Vagina (tissue), 2 donors: ENCODE measurements at places on chromosomes 7 and 10.

- DNase-seq = no peak
Observed at GRCh38 chr7:101594790-101595189, 34.3 kb downstream of the MYL10 start.

GRCh38 chr10:118587881-118588651 is 7.4 kb downstream of the PRLHR start:
- DNase-seq = no peak

- DNase-seq = no peak
Observed at GRCh38 chr7:155576900-155577508, 30.6 kb upstream of the CNPY1 start.

GRCh38 chr10:125538947-125539731 is 143.8 kb downstream of the TEX36 start:
- DNase-seq = no peak

DNA sequence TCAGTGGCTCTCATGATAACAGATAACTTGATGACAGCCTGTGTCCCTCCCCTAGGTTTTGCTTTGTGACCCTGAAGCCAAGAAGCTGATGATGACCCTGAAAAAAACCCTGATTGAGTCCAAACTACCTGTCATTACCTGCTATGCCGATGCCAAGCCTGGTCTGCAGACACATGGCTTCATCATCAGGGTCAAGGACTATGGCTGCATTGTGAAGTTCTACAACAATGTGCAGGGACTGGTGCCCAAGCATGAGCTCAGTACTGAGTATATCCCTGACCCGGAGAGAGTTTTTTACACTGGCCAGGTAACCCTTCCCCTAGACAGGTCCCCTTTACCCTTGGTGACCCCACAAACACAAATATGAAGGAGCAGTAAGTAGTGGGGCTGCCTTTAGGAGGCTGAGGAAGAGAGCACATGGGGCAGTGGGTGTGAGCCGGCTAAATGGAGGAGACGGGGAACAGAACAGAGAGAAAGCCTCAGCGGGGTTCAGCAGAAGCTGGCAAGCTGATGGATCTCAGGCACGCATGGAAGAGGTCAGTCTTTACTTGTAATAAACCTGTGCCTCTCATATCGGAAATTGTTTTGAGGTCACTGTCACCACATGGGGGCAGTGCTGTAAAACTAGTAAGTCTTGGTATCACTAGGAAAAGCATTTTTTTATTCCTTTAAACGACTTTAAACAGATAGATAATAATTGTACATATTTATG is 20.2 kb downstream of the PDCD11 start:
- DNase-seq = no peak

DNA sequence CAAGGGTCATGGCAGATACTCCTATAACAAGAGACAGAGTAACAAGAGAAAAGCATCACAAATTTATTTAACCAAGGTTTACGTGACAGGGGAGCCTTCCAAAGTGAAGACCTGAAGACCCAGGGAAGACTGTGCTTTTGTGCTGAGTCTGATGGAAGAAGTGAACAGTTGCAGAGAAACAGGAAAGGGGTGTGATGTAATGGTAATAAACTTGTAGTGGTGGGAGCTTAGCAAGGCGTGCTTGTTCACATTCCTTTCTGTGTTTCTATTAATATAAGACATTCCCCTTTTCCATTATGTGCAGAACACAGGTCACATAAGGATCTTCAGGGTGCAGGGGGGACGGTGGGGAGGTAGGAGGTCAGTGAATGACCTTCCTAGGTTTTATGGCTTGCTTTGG is 25.5 kb upstream of the C10orf67 start:
- no peak for DNase-seq

DNA sequence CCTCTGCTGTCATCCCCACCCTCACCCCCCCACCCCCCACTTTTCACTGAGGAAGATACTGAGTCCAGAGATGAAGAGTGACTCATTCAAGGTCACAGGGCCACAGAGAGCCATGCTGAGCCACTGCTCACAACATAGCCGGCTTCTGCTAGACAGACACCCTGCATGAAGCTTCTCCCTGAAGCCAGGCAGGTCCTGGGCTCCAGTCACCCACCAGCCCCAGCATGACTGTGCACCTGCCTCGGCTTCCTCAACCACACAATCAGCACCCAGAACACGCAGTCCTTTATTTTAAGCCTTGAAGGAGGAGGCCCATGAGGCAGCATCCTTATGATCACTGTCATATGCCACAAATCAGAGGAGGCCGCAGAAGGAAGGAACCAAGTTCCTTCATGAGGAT is 19.2 kb upstream of the PRKAG2 start:
- no peak for DNase-seq

- no peak for DNase-seq
Observed at GRCh38 chr10:22340329-22341189, 4.7 kb upstream of the SPAG6 start.

GRCh38 chr7:134850066-134850465 is 70.6 kb downstream of the CALD1 start:
- no peak for DNase-seq

DNA sequence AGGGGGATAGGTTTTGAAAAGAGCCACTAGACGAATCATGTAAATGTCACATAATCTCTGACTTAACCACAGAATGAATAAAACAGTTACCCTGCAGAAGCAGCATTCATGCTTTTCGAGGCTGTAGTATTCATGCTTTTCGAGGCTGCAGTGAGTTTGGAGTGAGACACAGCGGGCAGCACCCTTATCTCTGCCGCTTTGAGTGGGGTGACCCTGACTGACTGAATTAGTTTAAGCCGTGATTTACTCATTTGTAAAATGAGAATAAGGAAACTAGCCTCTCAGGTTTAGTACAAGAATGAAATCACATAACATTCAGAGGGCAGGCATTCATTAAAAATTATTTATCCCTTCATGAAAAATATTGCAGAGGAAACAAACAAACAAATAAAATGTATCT is 92.8 kb upstream of the KMT2C start:
- DNase-seq = no peak

- no peak for DNase-seq
Observed at GRCh38 chr10:30573721-30574431, 55.7 kb downstream of the LYZL2 start.

- no peak for DNase-seq
Observed at GRCh38 chr7:39035156-39035555, 57.4 kb downstream of the POU6F2 start.

GRCh38 chr7:3806516-3806915 is 505.5 kb downstream of the SDK1 start:
- no peak for DNase-seq

DNA sequence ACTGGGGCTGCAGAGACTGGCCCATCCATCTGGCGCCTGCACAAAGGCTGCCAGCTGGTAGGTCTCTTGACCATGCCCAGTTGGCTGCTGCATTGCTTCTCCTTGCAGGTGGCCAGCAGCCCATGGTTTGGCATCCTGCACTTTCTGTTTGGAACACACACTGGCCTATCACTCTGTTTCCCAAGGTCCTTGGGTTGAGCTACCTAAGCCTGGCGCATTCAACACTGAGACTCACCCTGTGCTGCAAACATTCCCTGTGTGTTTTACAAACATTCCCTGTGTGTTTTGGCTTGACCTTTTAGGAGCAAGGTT is 55.5 kb downstream of the TACR2 start:
- no peak for DNase-seq

GRCh38 chr7:69173341-69173740 is 424.9 kb upstream of the AUTS2 start:
- no peak for DNase-seq

GRCh38 chr10:30873411-30873810 is 158.3 kb downstream of the ZNF438 start:
- DNase-seq = no peak

DNA sequence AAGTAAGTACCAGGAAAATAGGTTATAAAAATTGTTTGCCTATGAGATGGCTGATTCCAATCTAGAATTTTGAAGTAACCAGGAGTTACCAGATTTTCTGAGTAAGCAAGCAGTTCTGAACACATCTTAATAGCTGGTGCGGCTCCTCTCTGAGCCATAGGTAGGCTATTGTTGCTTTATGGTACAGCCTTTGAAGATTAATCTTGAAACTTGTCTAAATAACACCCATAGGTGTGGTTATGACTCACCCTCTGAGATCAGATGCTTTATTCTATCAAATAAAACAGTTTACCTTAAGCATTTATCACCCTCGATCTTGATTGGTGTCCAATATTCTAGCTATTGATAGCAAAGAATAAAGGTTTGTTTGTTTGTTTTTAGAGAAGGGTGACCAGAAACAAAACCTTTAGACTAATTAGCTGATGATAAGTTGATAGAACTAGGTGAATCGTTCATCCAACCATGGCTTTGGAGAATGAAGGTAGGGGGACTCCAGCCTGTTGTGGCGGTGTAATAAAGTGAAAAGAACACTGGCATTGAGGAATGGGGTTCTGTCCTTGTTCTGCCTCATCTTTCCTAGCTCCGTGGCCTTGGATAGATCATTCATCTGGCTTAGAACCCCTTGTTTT is 72.2 kb downstream of the VTI1A start:
- no peak for DNase-seq

DNA sequence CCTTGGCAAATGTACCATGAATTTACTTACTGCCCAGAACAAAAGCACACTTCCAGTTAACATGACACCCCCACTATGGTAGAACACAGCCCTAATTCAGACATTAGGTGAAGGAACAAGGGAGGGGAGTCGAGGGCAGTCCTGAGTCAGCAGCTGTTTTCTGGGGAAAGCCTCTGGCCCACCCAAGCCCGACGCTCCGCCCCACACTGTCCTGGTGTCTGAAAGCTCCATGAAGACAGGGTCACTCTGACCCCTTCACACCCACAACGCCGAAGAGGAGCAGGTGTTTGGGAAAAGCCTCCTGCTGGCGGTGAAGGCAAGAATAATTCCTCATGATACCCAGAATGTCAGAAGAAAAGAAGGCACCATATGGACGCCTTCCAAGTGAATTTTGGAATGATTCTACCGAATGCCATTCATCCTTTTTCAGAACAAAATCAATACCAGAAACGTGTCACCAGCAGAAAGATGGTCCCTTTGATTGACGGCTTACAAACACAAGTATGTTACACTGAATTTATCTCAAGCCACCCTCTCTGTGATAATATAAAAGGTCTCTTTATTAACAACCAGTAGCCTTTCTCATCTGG is 172.1 kb downstream of the DIP2C start:
- no peak for DNase-seq

GRCh38 chr7:35375516-35375915 is 121.6 kb upstream of the TBX20 start:
- no peak for DNase-seq

- no peak for DNase-seq
Observed at GRCh38 chr10:31770307-31770902, 158.2 kb downstream of the ARHGAP12 start.

- no peak for DNase-seq
Observed at GRCh38 chr10:79209340-79209739, 137.9 kb upstream of the PPIF start.

GRCh38 chr10:95328013-95328412 is 37.2 kb upstream of the PDLIM1 start:
- DNase-seq = no peak

- no peak for DNase-seq
Observed at GRCh38 chr10:133346413-133346812, 760 bp upstream of the PRAP1 start.

- DNase-seq = no peak
Observed at GRCh38 chr7:151008143-151008510, 16.2 kb downstream of the ATG9B start.

DNA sequence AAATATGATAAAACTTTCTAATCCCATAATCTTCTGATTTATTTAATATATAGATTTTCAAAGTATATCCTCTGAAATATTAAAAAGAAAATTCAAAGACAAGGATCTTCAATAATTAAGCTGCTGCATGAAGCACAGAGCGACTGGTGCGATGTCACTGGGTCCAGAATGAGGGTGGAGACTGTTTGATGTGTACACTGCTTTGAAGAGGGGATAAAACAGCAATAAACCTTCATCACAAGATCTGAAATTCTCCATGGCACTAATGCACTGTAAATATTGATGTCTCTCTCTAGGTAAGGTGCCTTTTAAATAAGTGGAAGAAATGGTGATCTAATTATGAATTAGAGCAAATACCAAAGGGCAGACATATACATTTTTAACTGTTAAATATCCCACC is 337.8 kb downstream of the PARD3 start:
- DNase-seq = no peak

DNA sequence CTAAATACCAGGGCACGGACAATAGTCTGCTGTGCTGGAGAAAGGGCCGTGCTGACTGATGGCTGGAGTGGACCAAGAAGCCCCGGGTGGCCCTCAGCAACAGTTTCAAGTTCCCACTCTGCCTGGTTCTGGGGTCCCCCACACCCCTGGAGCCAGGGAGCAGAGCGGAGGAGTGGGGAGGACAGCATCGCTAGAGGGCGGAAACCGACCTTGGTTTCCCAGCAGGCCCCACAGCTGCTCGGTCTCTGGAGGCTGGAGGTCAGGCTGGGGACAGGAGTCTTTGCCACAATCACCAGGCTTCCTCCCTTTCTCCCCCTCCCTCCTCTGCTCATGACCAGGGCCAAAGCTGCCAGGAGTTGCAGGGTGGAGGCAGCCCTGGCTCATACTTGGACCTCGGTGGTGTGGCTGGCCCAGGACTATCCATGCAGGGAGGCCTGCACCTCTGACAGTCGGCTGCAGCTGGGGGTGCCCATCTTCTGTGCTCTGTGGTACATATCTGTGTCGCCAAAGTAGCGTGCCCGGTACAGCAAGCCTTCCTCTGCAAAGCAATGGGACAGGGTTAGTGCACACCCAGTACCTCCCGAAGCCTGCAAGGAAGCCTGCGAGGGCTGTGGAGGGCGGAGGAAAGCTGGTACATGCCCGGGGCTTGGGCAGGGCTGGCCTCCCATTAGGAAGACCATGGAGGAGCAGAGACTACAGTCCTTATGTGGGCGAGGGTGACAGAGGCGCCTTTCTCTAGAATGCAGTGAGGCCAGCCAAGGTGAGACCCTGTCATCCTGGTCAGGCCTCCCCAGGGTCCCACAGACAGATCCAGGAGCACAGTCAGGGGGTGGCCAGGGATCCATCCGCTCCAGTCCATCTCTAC is 19.1 kb downstream of the DNAJB12 start:
- DNase-seq = no peak

DNA sequence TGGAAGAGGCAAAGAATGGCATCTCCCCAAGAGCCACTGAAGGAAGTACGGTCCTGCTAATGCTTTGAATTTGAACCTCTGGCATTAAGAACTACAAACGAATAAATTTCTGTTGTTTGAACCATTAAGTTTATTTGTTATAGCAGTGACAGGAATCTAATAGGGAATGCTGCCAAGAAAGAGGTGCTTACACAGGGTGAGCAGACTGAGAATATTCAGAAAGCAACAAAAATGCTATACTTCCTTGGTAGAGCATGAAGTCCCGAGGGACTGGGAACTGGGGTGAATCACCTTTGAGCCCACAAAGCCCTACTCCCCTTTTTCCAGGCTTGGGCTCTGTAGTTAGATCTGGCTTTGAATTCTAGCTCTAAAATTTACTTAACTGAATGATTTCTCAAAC is 45.0 kb downstream of the PANK1 start:
- DNase-seq = no peak
